Activated naive CD8-positive, alpha-beta T cell treated with anti-CD3 and anti-CD28 coated beads, Interleukin-2, amount 10 ng/mL, durations not matched to agents 7 days and 5 days (primary cell): ENCODE measurements at places on chromosomes 2 and 18. TPM values are rescaled to one million over a fixed set of nuclear protein-coding genes. Genes with fewer than 3 reads are reported as not detected.

Gene CKAP2L
- total RNA-seq = 40.3 TPM

Gene RNF149
- 90.1 TPM for total RNA-seq

Gene DPP10
- not detected for total RNA-seq

DNA sequence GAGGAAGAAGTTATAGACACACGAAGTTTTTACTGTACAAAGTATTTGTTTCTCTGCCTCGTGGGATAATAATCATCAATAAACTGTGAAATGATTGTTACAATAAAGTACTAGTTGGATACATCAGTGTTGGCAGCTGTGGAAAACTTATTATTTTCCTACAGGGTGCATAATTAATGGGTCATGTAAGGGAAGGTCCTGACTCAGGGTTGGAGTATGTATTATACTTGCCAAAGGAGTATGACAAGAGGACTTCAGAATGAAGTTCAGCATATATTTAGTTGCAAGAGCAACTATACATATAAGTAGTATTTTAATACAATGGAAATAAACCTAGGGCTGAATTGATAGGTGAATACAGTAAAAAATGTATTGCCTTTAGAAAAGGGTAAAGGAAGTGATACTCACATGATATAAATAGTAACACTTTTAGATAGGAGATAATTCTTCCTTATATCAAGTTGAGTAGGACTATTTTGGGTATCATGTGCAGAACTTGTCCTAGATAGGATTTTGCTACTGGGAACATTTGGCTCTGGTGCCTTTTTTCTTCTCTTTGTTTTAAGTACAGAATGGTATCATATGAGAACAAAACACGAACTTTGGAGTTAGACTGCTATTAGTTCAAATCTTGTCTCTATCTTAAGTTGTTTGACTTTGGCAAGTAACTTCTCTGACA, 79.1 kb downstream of the PLCL1 start:
- DNase-seq = no peak

GRCh38 chr2:176039375-176039774, 37.3 kb upstream of the LNPK start:
- no peak for DNase-seq

Gene TTL
- 24.5 TPM for total RNA-seq

Gene ITGB6
- total RNA-seq = not detected
